ENCODE measurements at places on chromosomes 2 and 18. TPM values are rescaled to one million over a fixed set of nuclear protein-coding genes. Genes with fewer than 3 reads are reported as not detected.

POTEI gene
- total RNA-seq = 3.9 TPM

UGT1A6 gene
- 0.85 TPM for total RNA-seq

AQP4 gene
- total RNA-seq = 1.7 TPM

SNED1 gene
- 32.0 TPM for total RNA-seq

LOXL3 gene
- total RNA-seq = 1.3 TPM

GRCh38 chr18:55095584-55095983, 136.3 kb upstream of the CCDC68 start:
- no peak for DNase-seq

GRCh38 chr2:53827398-53828175, 32.2 kb downstream of the GPR75 start:
- DNase-seq = no peak

DNA sequence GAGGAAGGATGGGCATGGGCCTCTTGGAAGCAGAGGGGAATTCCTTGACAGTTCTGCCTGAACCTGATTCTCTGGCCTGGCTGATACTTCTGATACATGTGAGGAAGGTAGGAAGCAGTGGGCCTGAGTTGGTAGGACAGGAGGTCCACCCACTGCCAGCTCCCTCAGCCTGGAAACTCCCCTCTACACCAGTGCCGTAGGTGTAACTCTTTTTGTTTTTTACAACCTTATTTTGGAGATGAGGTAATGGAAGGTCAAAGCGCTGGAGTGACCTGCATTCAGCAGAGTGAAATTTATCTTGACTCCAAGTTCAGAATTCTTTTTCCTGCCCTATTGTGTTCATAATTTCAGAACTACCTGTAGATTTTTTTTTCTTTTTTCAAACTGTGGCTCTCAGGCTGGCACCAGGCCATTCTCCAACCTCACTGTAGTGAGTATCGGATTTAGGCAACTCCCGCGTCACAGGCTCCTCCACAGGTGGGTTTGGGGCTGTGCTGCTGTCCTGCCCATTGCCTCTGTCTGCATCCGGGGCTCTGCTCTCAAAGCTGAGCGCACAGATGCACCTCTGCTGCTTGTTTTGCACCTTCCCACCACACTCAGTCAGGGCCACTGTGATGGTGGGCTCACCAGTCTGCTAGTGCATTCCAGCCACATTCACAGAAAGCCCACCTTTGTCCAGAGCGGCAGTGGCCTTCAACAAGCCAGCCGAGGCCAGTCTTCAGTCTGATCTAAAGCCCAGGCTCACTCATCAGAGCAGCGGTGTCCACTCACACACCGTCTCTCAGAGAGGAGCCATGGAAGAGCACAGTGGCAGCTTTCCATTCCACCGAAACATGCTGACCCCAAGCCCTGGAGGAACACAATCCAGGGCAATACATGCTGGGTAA, 87.2 kb downstream of the UXS1 start:
- no peak for DNase-seq

- DNase-seq = no peak
These were observed 564 bp downstream of the DPYSL5 start for GRCh38 chr2:26848336-26849055.

- no peak for DNase-seq
These were observed 231.8 kb upstream of the PXDN start for GRCh38 chr2:1976112-1976511.

DNA sequence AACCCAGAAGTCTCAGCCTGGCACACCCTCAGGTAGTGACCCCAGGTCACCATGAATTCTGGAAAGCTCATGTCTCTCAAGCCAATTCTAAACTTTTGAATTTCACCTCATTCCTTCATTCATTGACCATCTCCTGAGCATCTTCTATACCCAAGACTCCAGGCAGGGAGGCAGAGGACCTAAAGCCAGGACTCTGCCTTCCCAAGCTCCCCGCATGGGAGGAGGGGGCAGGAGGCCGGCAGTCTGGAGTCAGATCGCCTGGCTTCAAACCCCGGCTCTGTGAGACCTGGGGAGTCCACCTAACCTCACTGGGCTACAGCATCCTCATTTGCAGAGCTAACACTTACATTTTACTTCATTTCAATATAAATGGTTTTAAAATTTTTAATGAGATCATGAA, 59.0 kb downstream of the SMAD7 start:
- DNase-seq = no peak

All from prostate gland (tissue), 2 donors.